Keratinocyte (primary cell): ENCODE measurements at places on chromosomes 5 and 9.
A peak's percentile ranks its signal among the peaks of the same experiment; 100 is the strongest.

- DNase-seq: no peak
These were observed 4.3 kb upstream of the TIFAB start for GRCh38 chr5:135456238-135457099.

DNA sequence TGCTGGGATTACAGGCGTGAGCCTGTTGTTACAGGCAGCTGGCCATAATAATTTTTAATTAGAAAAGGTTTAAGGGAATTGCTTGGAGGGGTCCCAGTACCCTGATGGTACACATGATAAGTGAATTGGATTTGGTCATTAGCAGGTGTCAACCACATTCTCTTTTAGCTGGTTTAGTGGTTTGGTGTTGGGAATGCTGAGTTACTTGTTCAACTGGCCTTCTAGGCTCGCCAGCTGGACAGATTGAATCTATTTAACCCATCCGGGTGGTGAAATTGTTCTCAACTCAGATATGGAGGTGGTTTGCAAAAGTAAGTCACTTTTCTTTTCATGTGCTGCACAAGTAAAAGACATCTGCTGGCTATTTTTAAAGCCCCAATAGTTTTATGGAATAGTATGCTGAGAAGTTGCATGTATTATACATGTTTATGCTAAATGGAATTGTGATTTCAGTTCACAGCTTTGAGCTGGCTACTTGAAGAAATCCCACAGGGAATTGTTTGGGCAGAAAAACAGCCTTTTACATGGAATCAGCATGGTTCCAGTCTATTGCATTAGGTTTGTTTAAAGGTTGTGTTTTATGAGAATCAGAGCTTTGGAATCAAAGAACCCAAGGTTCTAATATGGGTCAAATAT, 149.8 kb upstream of the SLC28A3 start:
- no peak for DNase-seq

GRCh38 chr9:8845376-8845775, 1045.8 kb upstream of the DMAC1 start:
- DNase-seq: no peak

- no peak for DNase-seq
These were observed 76.4 kb downstream of the EHMT1 start for GRCh38 chr9:137694962-137695875.

DNA sequence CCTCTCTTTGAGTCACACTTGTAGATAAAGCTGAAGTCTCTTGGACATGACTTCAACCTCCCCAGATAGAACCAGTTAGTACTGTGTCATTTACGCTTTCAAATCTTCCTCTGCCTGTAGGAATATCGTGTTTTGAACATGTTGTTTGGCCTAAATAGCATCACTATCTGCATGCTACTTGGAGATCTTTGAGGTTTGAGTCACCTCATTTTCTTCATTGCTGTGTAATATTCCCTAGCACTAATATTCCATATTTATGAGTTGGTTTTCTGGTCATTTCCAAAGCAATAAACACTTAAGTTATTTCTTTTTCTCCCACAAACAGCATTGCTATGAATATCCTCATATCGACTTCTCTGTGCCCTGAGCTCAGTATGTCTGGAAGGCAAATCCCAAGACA, 100.3 kb downstream of the ROR2 start:
- no peak for DNase-seq

- DNase-seq: no peak
These were observed 25.3 kb downstream of the NIPAL4 start for GRCh38 chr5:157485340-157485739.

DNA sequence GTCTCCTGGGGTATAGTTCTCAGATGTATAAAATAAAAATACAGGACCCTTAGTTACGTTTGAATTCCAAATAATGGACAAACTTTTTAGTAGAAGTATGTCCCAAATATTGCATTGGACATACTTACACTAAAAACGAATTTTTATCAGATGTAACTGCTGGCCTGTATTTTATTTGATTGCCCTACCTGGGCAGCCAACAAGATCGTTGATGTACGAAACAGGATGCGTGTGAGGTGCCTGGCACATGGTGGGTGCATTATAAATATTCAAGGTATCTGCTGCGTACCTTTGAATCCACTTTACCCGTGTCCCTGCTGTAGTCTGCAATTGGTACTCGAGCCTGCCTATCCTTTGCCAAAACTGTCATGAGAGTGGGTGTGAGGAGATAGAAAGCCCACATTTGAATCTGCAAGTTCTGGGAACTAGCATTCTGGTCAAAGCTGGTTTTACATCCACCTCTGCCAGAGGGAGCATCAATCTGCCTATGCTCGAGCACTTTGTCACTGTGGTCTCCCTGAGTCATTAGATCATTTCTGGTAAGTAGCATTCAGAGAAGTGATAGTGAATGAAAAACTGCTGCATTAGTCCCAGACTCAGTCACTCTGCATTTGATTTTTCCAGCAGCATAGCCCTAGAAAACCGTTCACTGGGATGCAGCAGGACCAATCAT, 133.7 kb upstream of the IQGAP2 start:
- DNase-seq: no peak

DNA sequence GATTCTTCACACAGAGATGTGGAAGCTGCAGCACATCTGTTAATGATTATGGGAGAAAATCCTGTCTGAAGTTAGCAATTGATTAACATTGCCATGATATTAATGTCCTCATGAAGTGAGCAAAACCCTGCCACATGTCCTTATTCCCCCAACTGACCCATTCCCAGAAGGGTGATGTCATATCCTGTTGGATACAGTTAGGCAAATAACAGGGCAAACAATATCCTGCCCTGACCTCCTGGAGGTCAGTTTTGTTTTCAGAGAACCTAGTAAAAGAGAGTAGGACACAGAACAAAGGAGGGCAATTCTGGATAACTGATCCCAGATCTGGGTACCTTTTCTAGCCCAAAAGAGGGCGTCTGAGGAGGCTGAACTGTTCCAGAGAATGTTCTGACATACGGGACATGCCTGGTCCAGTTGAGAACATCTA, 11.0 kb downstream of the ABLIM3 start:
- no peak for DNase-seq

DNA sequence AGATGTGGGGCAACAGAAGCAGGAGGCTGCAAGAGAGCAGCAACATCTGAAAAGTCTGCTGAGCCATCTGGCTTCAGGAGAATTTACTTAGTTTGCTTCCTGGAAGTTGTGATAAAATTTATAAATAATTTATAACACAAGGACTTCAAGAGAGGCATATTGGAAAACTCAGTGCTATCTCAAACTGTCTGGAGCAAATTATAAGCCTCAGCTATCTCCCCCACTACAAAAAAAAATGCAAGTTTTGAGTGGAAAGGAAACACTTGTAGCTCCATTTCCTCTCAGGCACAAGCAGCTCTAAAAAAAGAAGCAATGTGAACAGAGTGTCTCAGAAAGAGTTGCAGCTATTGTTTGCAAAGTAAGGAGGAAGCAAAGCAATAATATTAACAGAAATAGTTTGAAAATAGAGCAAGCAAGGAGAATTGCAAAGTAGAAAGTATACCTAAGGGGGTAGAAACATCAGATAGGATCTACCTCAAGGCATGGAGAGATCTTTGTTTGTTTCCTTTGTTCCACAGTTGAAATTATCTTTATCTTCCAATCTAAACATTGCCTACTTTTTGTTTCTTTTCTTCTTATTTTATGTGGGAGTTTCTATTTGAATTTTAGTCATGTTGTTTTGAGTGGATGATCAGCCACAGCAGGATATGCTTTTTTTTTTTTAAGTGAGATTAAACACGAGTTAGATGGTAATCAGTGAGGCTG, 55.9 kb upstream of the IL6ST start:
- no peak for DNase-seq

GRCh38 chr9:15606643-15607472, 54.0 kb downstream of the CCDC171 start:
- DNase-seq: no peak

GRCh38 chr5:139660105-139660922, 12.2 kb downstream of the CXXC5 start:
- no peak for DNase-seq

DNA sequence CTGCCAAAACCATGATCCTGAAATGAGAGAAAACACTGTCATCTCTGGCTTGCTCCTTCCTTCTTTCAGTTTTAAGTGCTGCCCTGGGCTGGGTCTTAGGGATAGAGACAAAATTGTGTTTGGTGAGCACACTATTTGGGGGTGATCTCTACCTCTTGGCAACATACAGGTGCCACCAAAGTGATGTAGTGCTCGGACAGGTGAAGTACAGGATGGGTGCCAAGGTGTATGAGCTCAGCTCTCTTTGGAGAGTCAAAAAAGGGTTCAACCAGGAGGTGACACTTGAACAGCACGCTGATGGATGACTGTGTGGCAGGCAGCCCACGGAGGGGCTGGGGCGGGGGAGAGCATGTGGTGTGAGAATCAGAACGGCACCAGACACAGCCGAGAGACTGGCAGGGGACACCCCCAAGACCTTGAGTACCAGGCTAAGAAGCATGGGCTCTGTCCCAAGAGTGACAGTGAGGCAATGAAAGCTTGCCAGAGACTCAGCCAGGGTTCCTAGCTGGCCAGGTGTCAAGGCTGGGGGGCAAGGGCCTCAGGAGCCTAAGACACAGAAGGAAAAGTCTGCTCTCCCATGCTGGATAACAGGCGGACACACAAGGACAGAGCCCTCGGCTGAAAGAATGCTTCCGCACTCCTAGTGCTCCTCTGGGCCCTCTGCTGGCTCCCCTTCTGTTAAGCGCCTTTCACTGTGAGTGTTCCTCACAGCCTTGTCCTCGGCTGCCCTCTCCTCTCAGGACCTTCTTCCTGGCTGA, 2.5 kb downstream of the NHP2 start:
- no peak for DNase-seq

DNA sequence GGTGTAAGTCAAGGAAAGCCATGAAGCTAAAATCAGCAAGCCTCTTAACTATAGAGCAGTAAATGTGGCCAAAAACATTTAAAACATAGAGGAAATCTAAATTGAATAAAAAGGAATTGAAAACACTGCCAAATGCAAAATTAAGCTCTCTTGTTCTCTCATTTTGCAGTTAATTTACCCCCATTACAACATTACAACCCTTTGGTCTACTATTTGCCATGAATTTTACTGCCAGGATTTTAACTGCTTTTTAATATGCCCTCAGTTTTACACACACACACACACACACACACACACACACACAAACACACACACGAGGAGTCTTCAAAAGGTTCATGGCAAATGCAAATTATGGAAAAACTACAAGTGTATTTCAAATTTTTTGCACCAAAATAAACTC, 91.4 kb upstream of the ACO1 start:
- DNase-seq: no peak

DNA sequence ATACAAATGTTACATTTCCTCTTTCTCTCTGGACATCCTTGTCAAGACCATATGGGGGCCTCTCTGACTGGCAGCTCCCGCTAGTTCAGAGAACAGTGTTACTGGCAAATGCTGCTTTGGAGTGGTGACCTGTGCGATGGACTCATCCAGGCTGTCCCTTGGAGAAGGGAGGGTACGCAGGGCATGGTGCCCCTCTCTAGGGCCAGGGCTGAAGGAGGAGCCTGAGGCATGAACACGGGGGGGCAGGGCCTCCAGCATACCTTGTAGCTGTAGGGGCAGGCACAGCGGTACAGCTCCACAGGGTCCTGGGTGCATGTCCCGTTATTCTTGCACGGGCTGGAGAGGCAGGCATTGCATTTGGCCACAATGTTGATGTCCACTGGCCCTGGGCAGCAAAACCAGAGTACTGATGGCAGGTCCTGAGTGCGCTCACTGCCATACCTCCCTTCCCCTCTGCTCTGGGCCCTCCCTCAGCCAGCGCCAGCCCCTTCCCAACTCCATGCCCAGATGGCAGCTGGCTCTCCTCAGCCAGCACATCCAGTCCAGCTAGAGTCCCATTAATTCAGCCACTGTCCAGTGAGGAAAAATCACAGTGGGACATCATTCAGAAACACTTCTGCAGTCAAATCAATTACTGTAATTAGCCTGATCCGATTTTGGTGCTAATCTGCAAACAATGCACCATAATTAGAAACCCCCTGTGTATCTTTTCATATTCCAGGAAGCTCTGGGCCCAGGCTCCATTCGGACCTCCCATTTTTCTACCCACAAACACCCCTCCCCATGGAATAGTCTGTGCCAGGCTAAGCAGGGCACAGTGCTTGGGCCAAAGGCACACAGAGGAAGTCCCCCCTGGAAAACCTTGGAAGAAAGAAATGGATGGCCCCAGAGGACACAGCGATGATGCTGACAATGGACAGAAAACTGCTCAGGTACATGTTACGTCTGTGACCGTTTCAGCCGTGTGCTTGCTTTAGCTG, 128.8 kb upstream of the PANK3 start:
- DNase-seq: no peak

GRCh38 chr5:134410822-134411221, 859 bp downstream of the CDKN2AIPNL start:
- DNase-seq: no peak

GRCh38 chr5:57482671-57483106, at the start of gene ACTBL2:
Gene ACTBL2, minus strand, starts transcription at chr5:57482811. Its CDS starts 104 bp downstream, at chr5:57482707.
- peak; percentile 89 for DNase-seq

GRCh38 chr9:112913326-112913725, 22.6 kb upstream of the SLC46A2 start:
- DNase-seq: no peak

- no peak for DNase-seq
These were observed 8.2 kb upstream of the GRAMD2B start for GRCh38 chr5:126414874-126415502.

- peak; percentile 83 for DNase-seq
These were observed 42.5 kb downstream of the CEMIP2 start for GRCh38 chr9:71725590-71726338.
